ENCODE measurements at places on chromosomes 2 and 18.
A peak's percentile ranks its signal among the peaks of the same experiment; 100 is the strongest.

DNA sequence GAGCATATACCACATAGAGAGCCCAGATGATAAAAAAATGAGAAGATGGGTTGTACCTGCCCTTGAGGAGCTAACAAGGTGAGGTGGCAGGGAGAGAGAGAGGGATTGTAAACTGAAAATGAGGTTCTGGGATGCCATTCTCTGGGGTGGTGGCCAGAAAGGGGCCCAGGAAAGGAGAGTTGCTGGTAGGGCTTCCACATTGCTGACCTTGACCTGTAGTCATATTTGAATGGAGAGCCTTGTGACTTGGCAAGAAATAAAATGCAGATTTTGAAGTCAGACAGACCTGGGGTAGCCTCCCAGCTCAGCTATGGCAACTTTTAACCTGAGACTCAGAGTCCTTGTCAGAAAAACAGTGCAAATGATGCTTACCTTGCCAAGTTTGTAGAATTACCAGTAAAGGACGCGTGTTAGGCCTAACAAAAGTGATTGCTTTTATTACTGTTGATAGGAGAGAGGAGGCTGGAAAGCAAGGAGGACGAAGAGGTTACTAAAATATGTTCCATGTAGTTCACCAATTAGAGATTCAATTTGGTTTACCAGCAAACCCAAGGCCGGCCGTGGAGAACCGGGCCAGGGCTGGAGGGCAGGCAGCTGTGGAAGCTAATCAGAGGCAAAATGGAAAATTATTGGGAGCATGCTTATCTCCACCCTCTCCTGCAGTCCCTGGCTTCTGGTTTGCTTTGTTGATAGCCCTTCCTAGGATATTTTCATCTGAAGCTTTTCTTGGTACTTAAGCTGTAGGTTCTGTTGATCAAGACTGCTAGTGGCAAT lies 3.9 kb downstream of the NPAS2 start:
- no peak for DNase-seq

DNA sequence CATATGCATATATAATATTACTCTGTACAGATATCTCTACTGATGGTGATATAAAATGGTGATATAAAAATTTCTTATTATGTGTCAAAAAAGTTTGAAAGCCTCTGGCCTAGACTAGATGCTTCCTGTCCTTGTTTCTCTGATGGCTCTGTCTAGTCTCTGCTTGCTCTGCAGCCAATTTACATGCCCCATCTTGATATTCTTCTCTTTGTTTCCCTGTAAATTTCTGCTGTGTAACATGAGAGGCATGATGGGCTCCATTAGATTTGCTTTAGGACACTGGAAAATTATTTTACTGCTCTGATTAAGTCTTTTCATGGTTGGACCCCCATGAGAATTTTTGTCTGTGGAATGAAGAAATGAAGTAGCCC lies 24.3 kb downstream of the BABAM2 start:
- DNase-seq: no peak

- no peak for DNase-seq
Measured at GRCh38 chr2:10879624-10880585, 31.8 kb upstream of the KCNF1 start.

- no peak for DNase-seq
Measured at GRCh38 chr2:172234716-172235691, 132.3 kb upstream of the DLX2 start.

- DNase-seq: no peak
Measured at GRCh38 chr18:77248873-77249568, 627 bp upstream of the GALR1 start.

GRCh38 chr18:24130494-24130893 lies 8.4 kb upstream of the CABYR start:
- no peak for DNase-seq

GRCh38 chr2:233009661-233010060 lies 3.4 kb downstream of the NGEF start:
- DNase-seq: no peak

DNA sequence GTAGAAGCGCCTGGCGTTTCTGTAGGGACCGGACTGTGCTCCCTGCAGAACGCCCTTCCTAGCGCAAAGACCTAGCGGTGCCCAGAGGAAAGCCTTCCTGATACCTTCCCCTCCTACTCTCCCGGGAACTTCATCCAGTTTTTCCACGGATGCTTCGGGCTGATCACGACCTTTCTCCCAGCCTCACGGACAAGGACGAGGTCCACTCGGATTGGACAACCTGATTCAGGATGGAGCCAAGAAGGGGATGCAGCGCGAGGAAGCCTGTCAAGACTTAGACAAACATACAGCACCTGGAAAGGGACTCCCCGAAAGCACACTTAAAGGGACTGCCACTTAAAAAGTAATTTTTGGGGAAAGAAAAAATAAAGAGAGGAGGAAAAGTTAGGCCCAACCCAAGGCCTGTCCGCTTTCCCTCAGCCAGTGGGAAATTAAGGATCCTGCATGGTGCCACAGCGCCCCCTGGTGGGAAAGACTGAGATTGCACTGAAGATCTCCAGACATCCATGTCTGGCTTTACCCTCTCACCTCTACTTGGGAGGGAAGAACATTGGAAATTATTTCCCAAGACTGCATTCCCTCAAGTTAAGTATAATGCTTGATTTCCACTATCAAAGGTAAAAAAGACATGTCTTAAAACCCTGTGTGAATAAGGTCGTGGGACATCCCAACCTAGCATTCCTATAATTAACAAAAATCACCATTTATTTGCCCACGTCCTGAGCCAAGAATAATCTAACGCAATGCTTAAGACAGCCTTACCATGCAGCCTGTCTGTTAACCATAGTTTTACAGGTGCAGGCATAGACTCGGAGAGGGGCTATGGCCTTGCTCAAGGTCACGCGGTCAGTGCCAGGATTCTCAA lies 13.4 kb upstream of the COPS8 start:
- DNase-seq: peak; percentile 39

DNA sequence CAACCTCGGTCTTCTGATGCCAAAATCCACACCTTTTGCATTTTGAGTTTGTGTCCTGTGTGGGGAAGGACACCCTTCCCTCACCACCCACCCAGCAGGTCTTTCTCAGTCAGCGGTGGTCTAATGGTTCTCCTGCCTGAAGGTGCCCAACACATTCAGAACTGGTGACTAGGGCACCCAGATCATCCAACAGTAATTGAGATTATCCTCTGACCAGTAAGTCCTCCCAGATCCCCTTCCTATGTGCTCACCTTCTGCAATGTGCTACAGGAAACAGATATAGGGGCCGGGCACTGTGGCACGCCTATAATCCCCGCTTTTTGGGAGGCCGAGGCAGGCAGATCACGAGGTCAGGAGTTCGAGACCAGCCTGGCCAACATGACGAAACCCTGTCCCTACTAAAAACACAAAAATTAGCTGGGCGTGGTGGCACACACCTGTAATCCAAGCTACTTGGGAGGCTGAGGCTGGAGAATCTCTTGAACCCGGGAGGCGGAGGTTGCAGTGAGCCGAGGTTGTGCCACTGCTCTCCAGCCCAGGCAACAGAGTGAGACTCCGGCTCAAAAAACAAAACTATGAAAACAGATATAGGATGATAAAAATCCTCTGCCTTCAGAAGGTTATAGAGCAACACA lies 56.2 kb downstream of the REEP1 start:
- no peak for DNase-seq

GRCh38 chr2:7711167-7711566 lies 794.0 kb downstream of the RNF144A start:
- no peak for DNase-seq

DNA sequence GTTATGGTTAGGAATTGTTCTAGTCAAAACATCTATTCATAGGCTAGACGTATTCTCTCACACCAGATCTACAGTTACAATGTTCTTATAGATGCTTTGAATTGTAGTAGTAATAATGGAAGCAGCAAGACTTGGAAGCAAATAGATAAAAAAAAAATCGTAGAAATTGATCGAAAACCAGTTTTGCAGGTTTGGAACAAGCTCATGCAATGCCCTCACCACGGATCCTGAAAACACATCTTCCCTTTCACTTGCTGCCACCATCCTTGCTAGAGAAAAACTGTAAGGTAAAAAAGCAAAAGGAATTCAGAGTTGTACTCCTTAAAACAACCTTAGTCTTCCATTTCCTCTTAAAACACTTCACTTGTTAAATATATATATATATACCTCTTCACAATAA lies 4.4 kb downstream of the SULT1C4 start:
- no peak for DNase-seq

All from RKO (cell line).